ENCODE measurements at places on chromosomes 16 and 17.
A peak's percentile ranks its signal among the peaks of the same experiment; 100 is the strongest.

DNA sequence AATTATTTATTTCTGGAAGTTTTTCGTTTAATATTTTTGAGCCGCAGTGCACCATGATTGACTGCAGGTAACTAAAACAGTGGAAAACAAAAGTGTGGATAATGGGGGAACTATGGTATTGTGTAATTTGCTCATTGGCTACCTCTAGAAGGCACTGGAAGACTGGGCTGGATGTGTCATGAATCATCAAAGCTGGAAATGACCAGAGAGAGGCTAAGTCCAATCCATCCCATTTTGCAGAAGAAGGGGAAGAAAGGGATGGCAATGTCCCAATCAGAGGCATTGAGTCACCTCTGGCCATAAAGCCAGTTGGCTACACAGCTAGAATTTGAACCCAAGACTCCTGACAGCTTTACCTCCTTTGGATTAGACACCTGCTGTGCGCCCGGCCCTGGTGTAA lies 29.3 kb downstream of the GLP2R start:
- DNase-seq: no peak

GRCh38 chr16:22886927-22887326 lies 73.0 kb downstream of the HS3ST2 start:
- DNase-seq: no peak

DNA sequence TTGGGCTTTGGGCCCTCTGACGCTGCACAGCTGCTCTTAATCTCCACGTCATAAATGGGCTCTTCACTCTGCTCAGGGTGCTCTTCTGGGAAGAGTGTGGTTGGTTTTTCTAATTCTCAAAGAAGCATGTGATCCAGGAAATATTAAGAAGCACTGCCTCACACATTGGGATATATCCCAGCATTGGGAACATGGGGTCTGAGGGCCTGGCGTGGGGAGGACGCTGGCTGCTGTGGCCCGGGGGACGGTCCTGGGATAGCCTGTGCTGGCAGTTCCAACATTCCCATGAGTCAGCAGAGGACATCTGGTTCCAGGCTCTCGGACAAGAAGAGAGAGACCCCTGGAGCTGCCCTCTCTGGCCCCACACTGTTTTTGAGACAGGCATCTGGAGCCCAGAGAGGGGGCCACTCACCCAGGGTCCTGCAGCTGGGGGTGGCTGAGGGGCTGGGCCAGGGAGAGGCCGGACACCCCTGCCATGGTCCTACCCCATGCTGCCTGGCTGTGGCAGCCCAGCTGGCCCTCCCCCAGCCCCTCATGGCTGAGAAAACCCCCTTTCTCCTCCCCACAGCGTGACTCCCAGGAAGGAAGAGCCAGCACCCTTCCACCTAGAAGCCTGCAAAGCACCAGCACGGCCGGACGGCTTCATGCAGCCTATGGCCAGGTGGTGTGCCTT lies 58.8 kb downstream of the NT5M start:
- no peak for DNase-seq

DNA sequence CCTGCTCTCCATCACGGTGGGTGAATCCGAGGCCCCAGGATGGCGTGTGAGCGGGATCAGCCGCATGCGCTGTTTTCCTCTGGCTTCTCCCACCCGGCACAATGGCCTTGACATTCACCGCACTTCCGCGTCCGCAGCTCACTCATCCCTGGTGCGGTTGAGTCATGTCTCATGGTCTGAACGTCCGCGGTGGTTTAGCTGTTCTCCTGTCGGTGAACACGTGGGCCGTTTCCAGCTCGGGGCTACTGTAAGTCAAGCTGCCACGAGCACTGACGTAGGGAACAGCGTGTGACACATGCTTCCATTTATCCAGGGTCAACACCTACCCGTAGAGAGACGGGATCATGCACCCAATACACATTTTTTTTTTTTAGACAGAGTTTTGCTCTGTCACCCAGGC lies 15.3 kb upstream of the CACNA1H start:
- DNase-seq: no peak

DNA sequence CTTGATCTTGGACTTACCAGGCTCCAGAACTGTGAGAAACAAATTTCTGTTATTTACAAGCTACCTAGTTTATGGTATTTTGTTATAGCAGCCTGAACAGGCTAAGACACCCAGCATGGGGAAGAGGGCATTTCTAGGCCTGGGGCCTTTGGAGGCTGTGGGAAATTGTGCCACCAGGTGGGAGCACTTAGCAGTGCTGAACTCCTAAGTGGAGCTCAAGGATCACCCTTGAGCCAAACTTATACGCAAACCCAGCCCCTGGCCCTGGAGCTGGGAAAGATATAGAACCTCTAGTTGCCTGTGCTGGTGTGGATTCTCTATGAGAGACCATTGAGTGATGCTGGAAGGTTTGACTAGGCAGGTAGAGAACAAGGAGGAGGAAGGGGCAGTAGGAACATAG lies 36.1 kb downstream of the MIS12 start:
- no peak for DNase-seq

DNA sequence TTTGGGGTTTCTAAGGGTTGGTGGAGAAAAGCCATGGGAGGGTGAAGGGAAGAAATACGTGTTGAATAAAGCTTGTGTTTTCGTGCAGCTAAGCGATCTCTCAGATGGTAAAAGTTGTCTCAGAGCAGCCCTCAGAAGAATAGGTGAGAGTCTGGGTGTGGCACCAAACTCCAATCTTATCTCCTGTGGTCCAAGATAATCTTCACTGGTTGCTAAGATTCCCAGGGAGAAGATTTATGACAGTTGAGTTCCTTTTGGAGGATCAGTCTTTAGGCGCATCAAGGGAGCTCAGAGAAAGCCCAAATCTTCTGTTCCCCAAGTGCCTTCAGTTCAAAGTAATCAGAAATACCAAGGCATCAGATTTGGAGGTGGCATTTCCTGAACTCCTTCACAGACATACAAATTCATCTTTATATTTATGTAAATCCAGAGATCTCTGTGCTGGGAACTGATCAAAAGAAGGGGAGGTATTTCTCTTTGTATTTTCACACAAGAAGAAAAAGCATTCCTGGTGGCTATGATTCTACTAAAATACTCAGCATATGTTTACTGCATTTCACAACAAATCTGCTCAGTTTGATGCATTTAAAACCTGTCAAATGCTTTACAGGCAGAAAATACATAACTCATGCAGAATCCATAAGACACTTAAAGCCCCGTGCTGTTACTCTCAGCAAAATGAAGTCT lies 102.9 kb downstream of the ABCC12 start:
- DNase-seq: no peak

GRCh38 chr16:21097151-21097550 lies 53.5 kb downstream of the DNAH3 start:
- DNase-seq: no peak

DNA sequence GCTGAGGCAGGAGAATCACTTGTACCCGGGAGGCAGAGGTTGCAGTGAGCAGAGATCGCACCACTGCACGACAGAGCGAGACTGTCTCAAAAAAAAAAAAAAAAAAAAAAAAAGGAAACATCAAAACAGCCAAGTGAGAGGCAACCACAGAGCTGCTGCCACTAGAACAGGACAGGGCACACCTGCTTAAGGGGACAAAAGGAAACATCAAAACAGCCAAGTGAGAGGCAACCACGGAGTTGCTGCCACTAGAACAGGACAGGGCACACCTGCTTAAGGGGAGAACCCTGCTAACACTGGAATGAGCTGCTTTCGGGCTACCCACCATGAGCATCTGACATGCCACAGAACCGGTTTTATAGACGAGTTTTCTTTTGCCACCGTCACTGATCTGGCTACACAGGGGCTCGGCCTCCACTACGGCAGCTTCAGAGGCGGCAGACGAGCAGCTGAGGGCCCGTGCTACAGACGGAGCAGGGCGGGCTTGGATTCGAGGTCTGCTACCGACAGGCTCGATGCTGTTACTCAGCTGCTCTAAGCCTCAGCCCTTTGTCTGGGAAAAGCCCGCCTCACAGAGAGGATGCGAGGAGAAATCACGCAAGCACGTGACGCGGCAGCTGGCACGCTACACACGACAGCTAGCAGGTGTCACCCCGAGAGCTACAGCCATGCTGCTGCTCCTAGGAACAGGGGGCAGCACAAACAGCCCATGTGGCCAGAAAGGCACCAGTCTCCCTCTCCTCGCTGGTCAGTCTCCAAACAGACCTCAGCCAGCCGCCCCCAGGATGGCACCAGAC lies 2.0 kb downstream of the P4HB start:
- DNase-seq: no peak

- peak; percentile 57 for DNase-seq
Observed at GRCh38 chr17:35433075-35433894, 985 bp upstream of the SLFN12 start.

GRCh38 chr17:66135219-66135618 lies 56.7 kb downstream of the CEP112 start:
- no peak for DNase-seq

- DNase-seq: no peak
Observed at GRCh38 chr17:14269473-14269872, 31.4 kb upstream of the HS3ST3B1 start.

DNA sequence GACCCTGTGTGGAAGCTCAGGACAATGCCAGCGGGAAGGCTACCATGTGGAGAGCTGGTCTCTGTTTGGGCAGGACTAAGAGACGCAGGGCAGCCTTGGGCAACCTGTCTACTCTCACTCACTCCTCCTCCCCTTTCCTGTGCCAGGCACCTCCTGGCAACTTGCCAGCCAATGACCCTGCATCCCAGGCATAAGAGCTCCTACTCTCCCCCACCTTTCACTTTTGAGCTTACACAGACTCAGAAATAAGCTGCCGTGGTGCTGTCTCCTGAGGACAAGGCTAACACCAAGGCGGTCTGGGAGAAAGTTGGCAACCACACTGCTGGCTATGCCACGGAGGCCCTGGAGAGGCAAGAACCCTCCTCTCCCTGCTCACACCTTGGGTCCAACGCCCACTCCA lies 2.6 kb downstream of the HBM start:
- no peak for DNase-seq

DNA sequence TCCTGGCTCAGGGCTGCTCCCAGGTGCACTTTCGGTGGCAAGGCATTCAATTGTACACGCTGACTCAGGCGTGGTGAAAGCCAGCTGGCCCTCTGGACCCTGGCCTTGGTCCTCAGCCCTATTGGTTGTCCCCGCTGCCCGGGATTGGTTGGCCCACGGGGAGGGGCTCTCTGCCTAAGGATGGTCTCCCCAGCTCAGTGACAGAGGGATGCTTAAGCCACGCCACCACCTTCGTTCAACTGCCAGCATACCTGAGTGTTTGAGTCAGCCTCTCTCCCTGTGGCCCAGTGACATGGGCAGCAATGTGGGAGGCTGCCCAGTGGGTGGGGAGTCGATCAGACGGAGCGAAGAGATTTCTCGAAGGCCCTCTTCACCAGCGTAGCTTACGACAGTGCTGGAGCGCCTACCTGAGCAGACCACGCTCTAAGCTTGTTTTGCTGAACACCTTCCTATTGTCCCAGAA lies 30.3 kb downstream of the IRF8 start:
- DNase-seq: no peak

GRCh38 chr16:86034421-86034919 lies 135.5 kb downstream of the IRF8 start:
- DNase-seq: no peak

DNA sequence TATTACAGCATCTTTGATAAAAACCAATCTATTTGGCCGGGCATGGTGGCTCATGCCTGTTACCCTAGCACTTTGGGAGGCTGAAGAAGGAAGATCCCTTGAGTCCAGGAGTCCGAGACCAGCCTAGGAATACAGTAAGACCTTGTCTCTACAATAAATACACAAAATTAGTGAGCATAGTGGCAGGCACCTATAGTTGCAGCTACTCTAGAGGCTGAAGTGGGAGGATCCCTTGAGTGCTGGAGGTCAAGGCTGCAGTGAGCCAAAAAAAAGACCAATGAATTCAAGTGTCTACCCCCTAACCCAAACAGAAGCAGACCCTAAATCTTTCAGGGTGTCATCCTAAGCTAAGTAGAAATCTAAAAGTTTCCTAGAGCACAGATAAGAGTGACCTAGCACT lies 7.3 kb upstream of the MEIOC start:
- no peak for DNase-seq

GRCh38 chr17:39150104-39150634 lies 1.3 kb downstream of the PLXDC1 start:
- DNase-seq: no peak

- no peak for DNase-seq
Observed at GRCh38 chr17:20228860-20229259, 219.7 kb downstream of the SPECC1 start.

DNA sequence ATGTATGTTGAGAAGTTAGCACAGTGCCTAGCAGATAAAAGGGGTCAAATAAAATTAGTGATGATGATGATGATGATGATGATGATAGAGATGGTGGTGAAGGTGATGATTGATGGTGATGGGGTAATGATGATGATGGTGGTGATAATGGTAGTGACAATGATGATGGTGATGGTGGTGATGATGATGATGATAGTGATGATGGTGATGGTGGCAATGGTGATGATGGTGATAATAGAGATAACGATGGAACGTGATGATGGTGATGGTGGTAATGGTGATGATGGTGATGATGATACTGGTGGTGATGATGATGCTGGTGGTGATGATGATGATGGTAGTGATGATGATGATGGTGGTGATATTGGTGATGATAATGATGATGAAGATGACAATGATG lies 223.7 kb downstream of the FOXL1 start:
- no peak for DNase-seq
